ENCODE measurements at places on chromosomes 3 and 15.

DNA sequence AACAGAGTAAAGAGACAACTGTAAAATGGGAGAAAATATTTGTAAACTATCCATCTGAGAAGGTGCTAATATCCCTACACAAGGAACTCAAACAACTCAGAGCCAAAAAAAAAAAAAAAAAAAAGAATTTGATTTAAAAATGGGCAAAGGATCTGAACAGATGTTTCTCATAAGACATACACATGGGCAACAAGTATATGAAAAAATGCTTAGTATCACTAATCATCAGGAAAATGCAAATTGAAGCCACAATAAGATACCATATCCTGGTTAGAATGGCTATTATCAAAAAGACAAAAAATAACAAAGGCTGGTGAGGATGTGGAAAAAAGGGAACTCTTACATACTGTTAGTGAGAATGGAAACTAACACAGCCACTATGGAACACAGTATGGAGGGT is 36.2 kb downstream of the TXNRD3 start:
- no peak for DNase-seq

- DNase-seq = no peak
Observed at GRCh38 chr15:65042776-65043327, 2.3 kb upstream of the SLC51B start.

DNA sequence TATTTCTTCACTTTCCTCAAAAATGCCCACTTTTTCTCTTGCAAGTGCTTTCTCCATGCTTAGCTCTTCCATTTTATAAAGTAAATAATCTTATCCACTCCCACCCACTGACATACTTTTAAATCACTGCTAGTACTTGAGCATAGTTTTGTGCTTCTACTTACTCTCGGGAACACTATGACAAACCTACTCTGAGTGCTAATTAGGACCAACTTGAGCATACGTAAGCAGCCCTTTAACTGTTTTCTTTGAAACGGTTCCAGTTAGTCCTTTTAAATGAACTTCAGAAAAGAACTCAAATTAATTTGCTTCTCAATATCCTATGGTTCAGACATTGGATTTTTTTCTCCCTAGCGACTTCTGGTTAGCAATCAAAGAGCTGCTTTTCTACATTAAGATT is 280.0 kb upstream of the SOX2 start:
- DNase-seq = no peak

GRCh38 chr15:44300572-44300971 is 12.1 kb downstream of the GOLM2 start:
- peak; percentile 60 for DNase-seq

DNA sequence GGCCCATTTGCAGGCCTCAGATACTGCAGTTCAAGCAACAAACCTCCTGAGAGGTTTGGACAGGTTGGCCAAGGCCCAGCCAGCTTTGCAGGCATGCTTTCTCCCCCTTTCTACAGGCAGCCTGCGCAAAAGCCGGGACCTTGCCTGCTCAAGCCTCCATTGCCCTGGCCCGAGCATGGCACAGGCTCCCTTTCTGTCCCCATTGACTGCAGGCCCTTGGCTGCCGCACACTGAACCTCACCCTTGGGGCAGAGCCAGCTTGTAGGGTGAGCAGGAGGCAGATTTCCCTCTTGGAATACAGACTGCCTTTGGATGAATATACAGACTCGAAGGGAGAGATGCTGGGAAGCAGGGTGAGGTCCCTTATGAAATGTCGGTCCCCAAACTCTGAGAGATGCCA is 461.7 kb upstream of the PROK2 start:
- no peak for DNase-seq

DNA sequence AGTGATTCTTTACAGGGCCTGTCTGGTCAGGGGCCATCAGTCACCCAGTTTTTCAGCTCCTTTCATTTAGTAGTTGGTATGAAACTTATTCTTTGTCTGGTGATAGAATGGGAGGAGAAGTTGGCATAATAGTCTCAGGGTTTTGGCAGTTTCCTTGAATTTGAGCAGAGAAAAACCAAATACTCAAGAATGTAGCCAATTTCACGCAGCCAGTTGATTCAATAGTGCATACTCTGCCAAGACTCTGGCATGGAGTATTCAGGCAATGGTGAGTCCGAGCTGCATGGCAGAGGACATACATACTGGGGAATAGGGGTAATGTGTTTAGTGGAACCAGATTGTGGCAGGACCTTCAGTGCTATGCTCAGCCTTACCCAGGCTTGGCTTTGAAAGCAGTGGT is 118.3 kb downstream of the GALK2 start:
- DNase-seq = no peak

GRCh38 chr3:149934524-149934923 is 36.2 kb downstream of the PFN2 start:
- peak; percentile 27 for DNase-seq

DNA sequence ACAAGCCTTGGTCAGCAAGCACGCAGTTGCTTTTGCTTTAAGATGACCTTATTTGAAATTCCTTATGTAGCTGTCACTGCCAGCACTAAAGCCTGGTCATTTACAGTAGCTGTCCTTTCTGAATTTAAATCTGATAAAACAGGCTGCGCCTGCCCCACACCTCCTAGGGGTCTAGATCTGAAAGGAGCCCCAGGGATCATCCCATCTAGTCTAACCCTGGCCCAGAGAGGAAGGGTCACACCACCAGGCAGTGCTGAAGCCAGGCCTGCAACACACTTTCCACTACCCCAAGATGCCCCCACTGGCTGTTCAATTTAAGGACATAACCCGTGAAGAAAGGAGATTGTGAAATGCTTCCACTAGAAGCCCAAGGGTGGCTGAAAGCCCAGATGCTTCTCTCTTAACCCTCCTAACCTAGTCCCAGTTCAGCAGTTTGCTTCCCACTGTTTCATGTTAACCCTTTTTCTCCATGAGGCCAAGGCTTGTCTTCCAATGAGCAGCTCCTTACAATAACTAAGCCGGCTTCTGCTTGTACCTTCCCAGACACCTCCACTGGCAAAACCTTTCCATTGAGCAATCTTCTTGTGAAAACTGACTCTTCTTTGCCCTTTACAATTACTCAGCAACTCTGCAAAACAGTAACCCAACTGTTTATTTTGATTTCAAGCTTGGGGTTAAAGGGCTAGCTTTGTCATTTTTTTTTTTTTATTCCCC is 198.9 kb upstream of the LPP start:
- DNase-seq = peak; percentile 65

GRCh38 chr15:60797444-60798040 is 318.6 kb upstream of the ICE2 start:
- DNase-seq = no peak

GRCh38 chr15:76181705-76182107 is 121.9 kb downstream of the TMEM266 start:
- no peak for DNase-seq

DNA sequence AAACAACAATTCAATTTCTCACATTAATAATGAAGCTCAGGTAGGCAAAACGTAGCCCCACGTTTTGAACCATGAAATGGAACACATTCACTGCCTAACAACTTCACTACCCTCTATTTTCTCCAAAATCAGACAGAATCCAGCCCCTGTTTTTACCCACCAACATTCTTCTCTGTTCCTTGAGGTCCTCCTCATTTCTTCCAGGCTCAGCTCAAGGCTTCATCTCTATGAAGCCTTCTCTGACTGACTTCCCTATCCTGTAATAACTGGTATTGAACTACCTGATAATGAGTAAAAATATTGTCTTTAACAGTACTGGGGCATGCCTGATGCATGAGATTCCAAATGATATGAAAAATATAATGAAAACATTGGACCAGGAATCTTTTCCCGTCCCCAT is 2.2 kb downstream of the TFRC start:
- DNase-seq = peak; percentile 46

GRCh38 chr3:62942227-62942626 is 67.0 kb upstream of the CADPS start:
- no peak for DNase-seq

GRCh38 chr15:27575521-27575920 is 523.6 kb downstream of the OCA2 start:
- DNase-seq = no peak

DNA sequence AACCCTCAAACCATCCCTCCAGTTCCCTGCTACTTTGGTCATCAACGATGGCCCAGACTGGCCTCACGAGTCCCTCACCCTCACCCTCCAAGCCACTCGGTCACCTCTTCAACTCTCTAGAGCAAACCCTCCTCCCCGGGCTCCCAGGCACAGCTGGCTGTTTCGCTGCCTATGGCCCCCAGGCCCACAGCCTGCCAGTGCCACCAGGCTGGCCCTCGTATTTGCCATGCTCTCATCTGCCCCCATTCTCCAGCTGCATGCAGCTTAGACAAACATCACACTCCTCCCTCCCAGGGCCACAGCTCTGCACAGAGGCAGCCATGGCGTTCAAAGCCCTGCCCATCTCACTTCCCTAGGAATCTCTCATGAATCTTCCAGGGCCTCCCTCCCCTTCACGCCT is 13.8 kb downstream of the RAB43 start:
- no peak for DNase-seq

DNA sequence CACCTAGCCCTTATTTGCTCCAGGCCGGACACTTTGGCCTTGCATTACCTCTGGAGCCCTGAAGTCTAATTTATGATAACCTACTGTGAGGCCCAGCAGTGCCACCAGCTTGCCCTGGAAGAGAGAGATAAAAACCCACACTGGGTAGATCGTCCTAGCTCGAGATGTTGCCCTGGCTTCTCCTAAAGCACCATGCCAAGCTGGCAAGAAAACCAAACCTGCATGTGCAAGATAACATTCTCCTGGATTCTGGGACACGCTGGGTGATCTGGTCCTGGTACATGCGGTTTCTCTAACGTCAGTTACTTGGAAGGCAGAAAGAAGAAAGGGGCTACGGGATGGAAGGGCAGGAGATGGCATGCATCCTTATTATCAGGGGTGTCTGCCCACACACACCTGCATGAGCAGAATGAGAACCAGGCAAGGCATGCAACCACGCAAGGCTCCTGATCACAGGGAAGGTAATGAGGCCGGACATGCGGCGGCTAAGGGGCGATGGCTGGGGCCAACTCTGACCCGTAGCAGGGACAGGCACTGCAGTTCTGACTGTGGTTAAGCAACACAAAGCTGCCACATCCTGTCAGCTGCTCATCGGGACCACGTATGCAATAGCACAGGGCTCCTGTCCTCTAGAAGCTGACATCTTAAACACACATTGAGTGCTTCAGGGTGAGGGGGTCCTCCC is 73.0 kb downstream of the OXNAD1 start:
- no peak for DNase-seq

DNA sequence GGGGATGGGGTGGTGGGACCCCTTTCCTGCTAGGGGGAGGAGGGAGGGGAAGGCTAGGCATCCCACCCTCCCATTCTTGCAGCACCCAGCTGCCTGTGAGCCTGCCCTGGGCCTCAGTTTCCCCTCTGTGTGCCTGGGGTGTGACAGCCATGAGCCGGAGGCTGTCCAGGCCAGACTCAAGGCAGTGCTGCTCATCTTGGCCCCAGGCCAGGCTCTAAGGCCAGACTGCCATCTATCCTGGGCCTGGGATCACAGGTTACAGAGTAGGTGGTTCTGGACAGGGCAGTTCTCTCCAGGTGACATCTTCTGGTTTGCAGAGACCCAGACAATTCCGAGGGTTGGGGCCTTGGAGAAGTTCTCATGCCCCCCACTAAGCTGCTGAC is 3.3 kb upstream of the VILL start:
- DNase-seq = no peak

DNA sequence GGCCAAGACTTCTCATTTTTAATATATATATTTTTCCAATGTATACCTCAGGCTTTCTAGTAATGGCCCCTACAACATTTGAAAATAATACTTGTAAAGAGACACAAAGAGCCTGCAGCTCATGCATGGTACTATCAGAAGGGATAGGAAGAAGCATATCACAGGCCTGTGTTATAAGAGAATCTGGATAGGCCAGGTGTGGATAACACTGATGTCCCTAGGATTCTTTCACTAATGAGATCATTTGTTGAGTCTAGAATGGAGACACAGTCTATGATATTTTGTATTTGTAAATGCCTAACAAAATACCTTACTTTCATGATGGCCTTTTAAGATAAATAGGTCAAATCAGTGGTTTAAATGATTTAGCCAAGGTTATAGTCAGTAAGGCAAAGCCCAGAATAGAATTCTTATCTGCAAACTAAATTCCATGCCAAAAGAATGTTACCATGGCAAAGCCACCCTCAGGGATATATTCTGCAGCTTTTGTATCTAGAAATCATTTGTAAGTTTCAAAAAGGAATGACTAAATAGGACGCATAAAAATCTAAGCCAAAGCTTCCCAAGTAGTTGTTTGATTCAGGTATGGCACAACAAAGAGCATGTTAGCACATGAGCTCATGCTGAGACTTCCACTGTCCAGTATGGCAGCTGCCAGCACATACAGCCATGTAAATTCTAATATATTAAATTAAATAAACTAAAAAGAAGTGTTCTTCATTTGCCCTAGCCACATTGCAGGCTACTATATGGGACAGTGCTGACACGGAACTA is 10.0 kb downstream of the DCP1A start:
- DNase-seq = no peak

- DNase-seq = peak; percentile 68
Observed at GRCh38 chr15:67843571-67844387, 3.9 kb upstream of the RNU6-1 start.

- DNase-seq = no peak
Observed at GRCh38 chr15:90018216-90018831, 17.2 kb downstream of the ZNF710 start.

DNA sequence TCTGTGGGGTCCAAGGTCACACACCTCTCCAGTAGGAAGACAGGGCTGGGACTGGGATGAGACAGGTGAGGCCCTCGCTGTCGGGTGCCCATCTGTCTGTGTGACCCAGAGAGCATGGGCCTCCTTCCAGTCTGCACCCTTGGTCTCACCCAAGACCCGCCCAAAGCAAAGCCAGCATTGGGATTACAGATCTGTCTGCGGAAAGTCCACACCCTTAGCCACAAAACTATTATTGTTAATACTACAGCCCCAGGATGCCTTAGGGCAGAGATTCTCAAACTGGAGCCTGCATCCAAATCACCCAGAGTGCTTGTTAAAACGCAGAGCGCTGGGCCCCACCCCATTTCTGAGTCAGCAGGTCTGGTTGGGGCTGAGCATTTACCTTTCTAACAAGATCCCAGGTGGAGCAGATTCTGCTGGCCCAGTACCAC is 58.5 kb upstream of the ZNF148 start:
- no peak for DNase-seq

DNA sequence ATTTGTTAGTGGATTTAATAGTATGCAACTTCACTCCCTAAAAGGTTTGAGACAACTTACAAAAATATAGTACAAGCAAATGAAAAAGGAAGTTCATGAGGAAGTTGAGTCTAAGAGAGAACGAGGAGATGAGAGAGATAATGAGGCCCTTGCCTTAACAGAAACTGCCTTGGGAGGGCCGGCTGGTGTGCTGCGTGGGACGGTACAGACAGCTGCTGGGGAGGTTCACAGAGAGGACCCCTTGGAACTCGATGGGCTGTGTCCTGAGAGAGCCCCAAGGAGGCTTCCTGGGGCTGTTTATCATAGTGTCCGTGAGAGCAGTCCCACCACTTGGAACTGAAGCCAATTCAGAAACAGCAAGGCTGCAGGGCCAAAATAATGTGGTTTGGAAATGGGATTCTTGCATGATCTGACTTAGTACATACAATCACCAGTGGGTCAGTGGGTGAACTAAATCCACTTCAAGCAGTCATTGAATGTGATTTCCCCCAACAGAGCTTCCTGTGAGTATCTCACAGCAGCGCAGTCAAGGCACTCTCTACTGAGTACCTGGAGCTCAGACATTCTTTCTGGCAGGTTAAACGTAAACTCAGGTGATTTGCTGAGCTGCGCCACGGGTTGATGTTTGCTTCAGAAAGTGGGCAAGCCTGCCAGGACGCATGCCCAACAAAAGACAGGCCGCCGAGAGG is 90.8 kb downstream of the CRTC3 start:
- peak; percentile 88 for DNase-seq

- DNase-seq = no peak
Observed at GRCh38 chr15:35921046-35921445, 375.1 kb upstream of the DPH6 start.

Data from KBM-7 (cell line).